Breast epithelium (tissue), 4 donors: ENCODE measurements at places on chromosomes 5 and 9. TPM values are rescaled to one million over a fixed set of nuclear protein-coding genes. Genes with fewer than 3 reads are reported as not detected.

DNA sequence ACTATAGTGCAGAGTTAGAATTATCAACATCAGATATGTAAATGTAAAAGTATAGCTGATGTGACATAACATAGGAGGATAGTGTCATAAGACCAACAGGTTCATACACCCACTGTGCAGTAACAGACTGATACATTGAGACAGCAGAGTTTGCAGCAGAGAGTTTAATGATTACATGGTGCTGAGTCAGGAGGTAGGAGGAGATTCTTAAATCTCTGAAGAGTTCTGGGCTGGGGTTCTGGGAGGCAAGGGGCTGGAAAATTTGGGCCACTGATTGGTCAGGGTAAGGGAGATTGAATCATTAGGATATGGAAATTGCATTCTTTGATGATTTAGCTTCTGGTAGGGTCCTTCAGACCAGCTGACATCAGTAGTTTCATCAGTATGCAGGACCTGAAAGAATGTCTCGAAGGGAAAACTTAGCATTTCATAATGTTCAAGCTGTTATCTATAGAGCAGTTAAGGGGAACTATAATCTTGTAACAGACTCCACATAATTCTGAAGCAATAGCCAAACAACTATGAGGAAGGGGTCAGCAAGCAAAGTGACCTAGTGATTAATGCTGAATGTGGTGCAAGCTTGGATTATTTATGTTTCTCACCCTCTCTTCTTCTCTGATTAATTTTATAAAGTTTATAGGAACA lies 35.6 kb downstream of the CCL28 start:
- no peak overlapping the region for H3K27ac ChIP-seq
- H3K36me3 ChIP-seq: no peaks in the 10 kb centered on the region
- H3K27me3 ChIP-seq: no peaks in the 10 kb centered on the region

DNA sequence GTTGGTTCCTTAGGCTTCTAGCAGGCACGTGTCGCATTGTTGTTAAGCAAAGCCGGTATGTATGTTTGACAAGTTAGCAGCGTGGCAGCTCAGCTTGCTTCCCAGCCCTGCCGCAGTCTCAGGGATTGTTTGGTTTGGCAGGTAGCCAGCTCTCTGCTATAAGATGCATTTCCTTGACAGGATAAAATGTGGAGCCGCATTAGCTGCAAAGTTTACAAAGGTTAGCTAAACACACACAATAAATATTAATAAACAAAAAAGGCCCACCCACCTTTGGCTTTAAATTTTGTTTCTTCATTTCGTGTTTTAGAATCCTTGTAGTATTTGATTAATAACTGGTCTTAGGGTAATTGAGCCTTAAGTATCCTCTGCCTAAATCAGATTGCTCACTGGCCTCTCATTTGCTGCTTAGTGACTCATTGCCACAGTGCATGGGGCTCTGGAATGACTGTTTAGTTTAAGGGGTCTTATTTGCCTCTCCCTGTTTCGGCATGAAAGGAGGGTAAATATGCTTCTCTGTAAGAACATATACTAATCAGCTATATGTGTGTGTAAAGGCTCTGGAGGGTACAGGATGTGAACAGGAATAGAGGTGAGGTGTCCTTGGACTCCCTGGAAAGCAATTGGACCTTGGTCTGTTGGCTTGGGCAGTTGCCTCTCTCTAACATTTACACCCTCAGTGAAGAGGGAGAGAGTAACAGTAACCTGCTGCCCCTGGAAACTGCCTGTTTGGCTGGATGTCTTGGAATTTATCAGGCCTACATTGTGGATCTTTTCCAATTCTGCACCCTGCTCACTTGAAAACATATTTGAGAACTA lies 122.0 kb downstream of the GDNF start:
- peak; percentile 75 for DNase-seq
- H3K4me3 ChIP-seq: no peak overlapping the region
- H3K27ac ChIP-seq: no peak overlapping the region

GRCh38 chr5:172801179-172801671 lies 30.2 kb upstream of the DUSP1 start:
- no peak for DNase-seq
- H3K27ac ChIP-seq: no peak overlapping the region
- no peak overlapping the region for H3K4me3 ChIP-seq
- no peaks in the 10 kb centered on the region for H3K36me3 ChIP-seq

- H3K4me3 ChIP-seq: no peak overlapping the region
- H3K36me3 ChIP-seq: no peaks in the 10 kb centered on the region
- H3K27ac ChIP-seq: no peak overlapping the region
Measured at GRCh38 chr5:177609076-177610059, 9.4 kb downstream of the B4GALT7 start.

- H3K4me3 ChIP-seq: no peak overlapping the region
- no peaks in the 10 kb centered on the region for H3K27me3 ChIP-seq
- no peak for DNase-seq
- no peaks in the 10 kb centered on the region for H3K36me3 ChIP-seq
- no peaks in the 10 kb centered on the region for H3K4me1 ChIP-seq
Measured at GRCh38 chr9:5072871-5073270, 87.8 kb downstream of the JAK2 start.

The TAF11L6 gene
- total RNA-seq: not detected

- no peak for DNase-seq
- no peaks in the 10 kb centered on the region for H3K27me3 ChIP-seq
- H3K27ac ChIP-seq: no peak overlapping the region
- no peak overlapping the region for H3K4me3 ChIP-seq
Measured at GRCh38 chr9:103713631-103714030, 380.5 kb upstream of the SMC2 start.

DNA sequence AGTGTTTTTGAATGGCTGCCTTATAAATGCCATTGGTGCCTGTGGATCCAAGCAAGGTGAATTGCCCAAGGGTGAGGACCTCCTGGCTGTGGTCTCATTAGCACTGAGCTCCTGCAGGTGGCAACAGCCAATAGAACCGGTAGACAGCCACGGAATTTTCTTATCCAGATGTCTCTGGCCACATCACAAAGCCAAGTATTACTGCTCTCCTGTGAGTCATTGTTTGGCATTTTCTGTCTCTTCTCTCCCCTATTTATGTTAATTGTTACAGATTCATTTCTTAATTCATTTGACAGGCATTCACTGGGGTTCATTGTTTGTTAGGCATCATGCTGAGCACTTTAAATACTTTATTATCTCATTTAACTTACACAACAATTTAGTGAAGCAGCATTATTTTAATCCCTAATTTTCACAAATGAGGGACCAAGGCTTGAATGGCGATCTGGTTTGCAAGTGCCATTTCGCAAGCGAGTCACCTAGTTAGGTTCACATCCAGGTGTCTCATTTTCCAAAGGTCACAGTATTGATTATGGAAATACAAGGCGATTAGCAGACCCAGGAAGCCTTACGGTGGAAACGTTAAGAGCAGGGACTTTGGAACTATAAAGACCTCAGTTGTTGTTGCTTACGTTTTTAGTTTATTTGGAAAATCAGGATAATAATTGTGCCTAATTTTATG lies 58.2 kb upstream of the DPYSL3 start:
- DNase-seq: no peak
- no peaks in the 10 kb centered on the region for H3K27me3 ChIP-seq
- no peaks in the 10 kb centered on the region for H3K4me1 ChIP-seq
- no peak overlapping the region for H3K27ac ChIP-seq
- H3K36me3 ChIP-seq: no peaks in the 10 kb centered on the region
- H3K4me3 ChIP-seq: no peak overlapping the region

DNA sequence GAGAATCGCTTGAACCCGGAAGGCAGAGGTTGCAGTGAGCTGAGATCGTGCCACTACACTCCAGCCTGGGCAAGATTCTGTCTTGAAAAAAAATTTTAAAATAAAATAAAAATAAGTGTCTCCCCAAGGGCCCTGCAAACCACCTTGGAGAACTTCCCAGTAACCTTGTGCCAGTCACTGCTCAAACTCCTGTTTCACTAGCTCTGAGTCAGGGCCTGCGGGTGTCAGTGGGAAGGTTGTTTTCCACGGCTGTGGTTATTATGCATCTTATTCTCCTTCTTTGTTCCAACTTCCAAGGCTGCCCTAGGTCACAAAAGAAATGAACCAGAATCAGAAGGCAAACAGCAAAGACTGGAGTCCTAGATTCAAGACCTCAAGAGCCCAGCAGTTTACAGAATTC lies 246.7 kb downstream of the ADAMTSL1 start:
- no peaks in the 10 kb centered on the region for H3K4me1 ChIP-seq
- H3K36me3 ChIP-seq: no peaks in the 10 kb centered on the region
- no peak for DNase-seq
- no peak overlapping the region for H3K27ac ChIP-seq

DNA sequence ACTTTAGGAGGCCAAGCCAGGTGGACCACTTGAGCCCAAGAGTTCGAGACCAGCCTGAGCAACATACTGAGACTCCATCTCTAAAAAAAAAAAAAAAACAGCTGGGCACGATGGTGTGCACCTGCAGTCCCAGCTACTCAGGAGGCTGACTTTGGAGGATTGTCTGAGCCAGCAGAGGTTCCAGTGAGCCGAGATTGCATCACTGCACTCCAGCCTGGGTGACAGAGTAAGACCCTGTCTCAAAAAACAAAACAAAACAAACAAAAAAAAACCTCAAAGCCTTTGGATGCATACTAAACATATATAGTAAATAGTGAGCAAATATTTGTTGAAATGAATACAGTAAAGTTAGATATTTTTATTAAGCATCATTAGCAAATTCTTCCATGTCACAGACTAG lies 5.3 kb downstream of the SLC35D2 start:
- no peaks in the 10 kb centered on the region for H3K36me3 ChIP-seq
- H3K27me3 ChIP-seq: no peaks in the 10 kb centered on the region
- no peaks in the 10 kb centered on the region for H3K4me1 ChIP-seq
- no peak overlapping the region for H3K4me3 ChIP-seq
- DNase-seq: no peak

The PLPPR1 gene
- total RNA-seq: 0.66 TPM

GRCh38 chr9:72960446-72960845 lies 7.6 kb upstream of the ALDH1A1 start:
- H3K4me1 ChIP-seq: no peaks in the 10 kb centered on the region
- H3K27ac ChIP-seq: no peak overlapping the region
- no peak overlapping the region for H3K4me3 ChIP-seq
- H3K27me3 ChIP-seq: no peaks in the 10 kb centered on the region
- DNase-seq: no peak
- H3K36me3 ChIP-seq: no peaks in the 10 kb centered on the region

GRCh38 chr5:79547982-79548381 lies 34.0 kb upstream of the HOMER1 start:
- H3K27me3 ChIP-seq: no peaks in the 10 kb centered on the region
- no peak overlapping the region for H3K4me3 ChIP-seq
- H3K27ac ChIP-seq: peak overlapping the region; percentile 74
- H3K4me1 ChIP-seq: no peaks in the 10 kb centered on the region

The PIP5KL1 gene
- total RNA-seq: 10.1 TPM

DNA sequence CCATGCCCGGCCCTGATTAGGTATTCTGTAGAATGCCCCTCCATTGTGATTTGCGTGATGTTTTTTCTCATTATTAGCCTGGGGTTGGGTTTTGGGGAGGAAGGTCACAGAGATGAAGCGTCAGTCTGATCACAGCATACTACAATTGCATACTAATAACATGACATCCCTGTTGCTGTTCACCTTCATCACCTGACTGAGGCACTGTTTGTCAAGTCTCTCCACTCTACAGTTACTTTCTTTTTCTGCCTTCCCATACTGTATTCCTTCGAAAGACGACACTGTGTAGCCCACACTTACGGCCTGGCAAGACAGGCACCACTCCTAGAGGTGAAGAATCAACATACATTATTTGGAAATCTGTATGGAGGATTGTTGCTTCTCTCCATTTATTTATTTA lies 5.5 kb downstream of the ZNF354C start:
- H3K4me3 ChIP-seq: no peak overlapping the region
- H3K27me3 ChIP-seq: no peaks in the 10 kb centered on the region
- H3K4me1 ChIP-seq: peaks cover 9% of the 10 kb centered on the region
- no peak for DNase-seq
- H3K36me3 ChIP-seq: no peaks in the 10 kb centered on the region

The CD14 gene
- 119 TPM for total RNA-seq

GRCh38 chr9:134218230-134218629 lies 53.9 kb upstream of the RNU6ATAC start:
- H3K36me3 ChIP-seq: no peaks in the 10 kb centered on the region
- H3K4me3 ChIP-seq: no peak overlapping the region
- H3K4me1 ChIP-seq: peaks cover 12% of the 10 kb centered on the region
- DNase-seq: no peak
- H3K27me3 ChIP-seq: no peaks in the 10 kb centered on the region

DNA sequence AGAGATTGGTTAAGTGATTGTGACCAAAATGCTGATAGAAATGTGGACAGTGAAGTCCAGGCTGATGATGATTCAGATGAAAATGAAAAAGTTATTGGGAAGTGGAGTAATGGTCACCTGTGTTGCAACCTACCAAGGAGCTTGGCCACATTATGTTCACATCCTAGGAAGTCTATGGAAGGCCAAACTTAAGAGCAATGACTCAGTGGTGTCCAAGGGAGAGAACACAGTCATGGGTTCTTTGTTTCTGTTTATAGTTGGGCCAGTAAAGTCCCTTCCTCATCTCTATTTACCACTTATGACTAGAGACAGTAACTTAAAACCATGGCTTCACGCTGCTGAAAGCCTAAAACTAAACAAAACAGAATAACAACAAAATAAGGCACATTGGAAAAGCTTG lies 555.3 kb upstream of the DAB2 start:
- H3K27me3 ChIP-seq: no peaks in the 10 kb centered on the region
- H3K36me3 ChIP-seq: no peaks in the 10 kb centered on the region
- H3K4me1 ChIP-seq: no peaks in the 10 kb centered on the region
- no peak for DNase-seq
- H3K27ac ChIP-seq: no peak overlapping the region

- H3K4me1 ChIP-seq: no peaks in the 10 kb centered on the region
- DNase-seq: no peak
- no peaks in the 10 kb centered on the region for H3K27me3 ChIP-seq
- H3K36me3 ChIP-seq: no peaks in the 10 kb centered on the region
- H3K27ac ChIP-seq: no peak overlapping the region
- no peak overlapping the region for H3K4me3 ChIP-seq
Measured at GRCh38 chr5:96312383-96312782, 120.7 kb downstream of the PCSK1 start.

The ZNF608 gene
- 58.7 TPM for total RNA-seq

DNA sequence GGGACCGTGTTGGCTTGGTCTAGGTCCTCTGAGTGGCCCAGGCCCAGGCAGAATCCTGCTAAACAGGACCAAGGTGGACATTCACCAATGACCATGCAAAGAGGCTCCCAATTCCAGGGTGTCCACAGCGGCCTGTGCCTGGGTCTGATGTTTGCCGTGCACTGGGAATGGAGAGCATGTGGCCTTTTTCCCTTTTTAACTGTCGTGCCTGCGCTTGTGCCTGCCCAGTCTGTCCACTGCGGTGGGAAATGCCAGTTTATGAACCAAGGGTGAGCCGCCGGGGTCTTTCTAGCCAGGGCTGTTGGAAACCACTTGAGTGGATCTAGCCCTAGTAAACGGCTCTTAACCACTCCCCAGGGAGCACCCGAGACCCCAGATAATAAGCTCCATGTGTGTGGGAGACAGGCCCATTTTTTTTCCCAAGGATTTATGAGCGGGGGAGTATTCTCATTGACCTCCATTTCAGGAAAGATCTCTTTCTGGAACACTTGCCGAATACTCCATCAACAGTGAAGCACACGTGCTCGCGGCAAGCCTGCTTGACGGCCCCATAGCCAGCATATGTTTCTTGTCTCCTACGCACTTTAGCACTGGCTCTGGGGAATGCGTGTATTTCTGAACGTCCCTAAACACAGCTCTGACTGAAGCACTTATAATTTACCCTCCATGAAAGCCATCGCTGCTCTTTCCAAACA lies 93.2 kb upstream of the PHYKPL start:
- no peak overlapping the region for H3K4me3 ChIP-seq
- no peak for DNase-seq
- H3K4me1 ChIP-seq: no peaks in the 10 kb centered on the region
- no peaks in the 10 kb centered on the region for H3K27me3 ChIP-seq
- no peaks in the 10 kb centered on the region for H3K36me3 ChIP-seq
- no peak overlapping the region for H3K27ac ChIP-seq

- no peaks in the 10 kb centered on the region for H3K36me3 ChIP-seq
- no peaks in the 10 kb centered on the region for H3K4me1 ChIP-seq
- DNase-seq: no peak
- H3K27me3 ChIP-seq: no peaks in the 10 kb centered on the region
- H3K4me3 ChIP-seq: peak overlapping the region; percentile 45
Measured at GRCh38 chr9:26723486-26723885, 169.1 kb downstream of the CAAP1 start.
